ENCODE measurements at places on chromosomes 12 and 14.

- DNase-seq = no peak
Measured at GRCh38 chr12:93622485-93622884, 50.0 kb downstream of the SOCS2 start.

GRCh38 chr12:12681061-12681765 is 14.8 kb downstream of the GPR19 start:
- no peak for DNase-seq

GRCh38 chr14:22071006-22071405 is 397.4 kb upstream of the OR4E1 start:
- no peak for DNase-seq

DNA sequence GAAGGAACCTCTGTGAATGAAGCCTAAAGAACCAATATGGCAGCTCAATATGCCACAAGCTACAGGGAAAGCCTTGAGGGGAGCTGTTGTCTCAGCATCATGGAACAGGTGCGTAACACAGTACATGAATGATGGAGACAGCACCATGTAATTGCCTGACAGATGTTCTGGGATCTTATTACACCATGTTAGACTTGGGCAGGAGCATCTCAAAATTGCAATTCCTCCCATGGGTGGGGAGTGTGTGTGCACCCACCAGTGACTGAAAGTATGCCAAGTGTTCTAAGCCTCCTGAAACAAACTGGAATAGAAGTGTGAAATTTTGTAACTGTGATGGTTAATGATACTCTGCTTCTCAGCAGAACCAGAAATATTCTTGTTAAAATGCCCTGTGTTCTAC is 151.0 kb upstream of the SRRM4 start:
- DNase-seq = no peak

DNA sequence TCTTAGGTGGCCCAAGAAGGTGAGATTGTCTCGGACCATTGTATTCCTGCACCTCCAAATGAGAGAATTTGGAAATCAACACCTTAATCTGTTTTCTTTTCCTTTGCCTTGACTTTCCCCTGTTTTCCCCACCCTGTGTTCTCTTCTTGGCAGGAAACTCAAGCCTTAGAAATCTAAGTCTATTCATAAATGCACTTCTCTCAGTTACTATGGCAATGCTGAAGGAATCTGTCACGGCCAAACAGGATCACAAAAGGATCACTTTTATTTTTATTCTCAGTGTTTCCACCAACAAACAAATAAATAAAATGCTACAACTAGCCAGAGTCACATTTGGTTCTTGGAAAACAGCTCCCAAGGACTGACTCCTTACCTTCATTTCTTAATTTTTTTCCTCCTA is 270.5 kb downstream of the BCAT1 start:
- no peak for DNase-seq

GRCh38 chr12:8886502-8887284 is 27.6 kb upstream of the PHC1 start:
- no peak for DNase-seq

DNA sequence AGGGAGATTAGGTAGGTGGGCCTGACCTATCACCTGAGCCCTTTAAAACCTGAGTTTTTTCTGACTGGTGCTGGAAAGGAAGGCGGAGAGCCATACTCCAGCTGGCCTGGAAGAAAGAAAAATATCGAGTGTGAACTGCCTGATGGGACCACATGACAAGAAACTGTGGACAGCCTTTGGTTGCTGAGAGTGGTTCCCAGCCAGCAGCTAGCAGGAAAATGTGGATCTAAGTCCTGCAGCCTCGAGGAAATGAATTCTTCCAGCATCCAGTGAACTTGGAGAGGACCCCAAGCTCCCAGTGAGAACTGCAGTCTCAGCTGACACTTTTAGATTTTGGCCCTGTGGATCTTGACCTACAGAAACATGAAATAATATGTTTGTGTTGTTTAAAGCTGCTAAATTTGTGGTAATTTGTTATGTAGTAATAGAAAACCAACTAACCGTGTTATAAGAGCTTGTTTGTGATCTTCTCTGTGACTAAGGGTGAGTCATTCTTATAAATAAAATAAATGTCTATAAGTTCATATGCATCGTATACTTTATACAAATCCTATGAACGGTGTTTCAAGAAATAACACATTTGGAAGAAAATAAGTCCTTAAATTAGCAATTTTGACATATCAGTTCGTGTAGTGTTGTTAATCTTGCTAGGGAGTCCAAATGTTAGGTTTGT is 359.6 kb downstream of the BMP4 start:
- DNase-seq = no peak

DNA sequence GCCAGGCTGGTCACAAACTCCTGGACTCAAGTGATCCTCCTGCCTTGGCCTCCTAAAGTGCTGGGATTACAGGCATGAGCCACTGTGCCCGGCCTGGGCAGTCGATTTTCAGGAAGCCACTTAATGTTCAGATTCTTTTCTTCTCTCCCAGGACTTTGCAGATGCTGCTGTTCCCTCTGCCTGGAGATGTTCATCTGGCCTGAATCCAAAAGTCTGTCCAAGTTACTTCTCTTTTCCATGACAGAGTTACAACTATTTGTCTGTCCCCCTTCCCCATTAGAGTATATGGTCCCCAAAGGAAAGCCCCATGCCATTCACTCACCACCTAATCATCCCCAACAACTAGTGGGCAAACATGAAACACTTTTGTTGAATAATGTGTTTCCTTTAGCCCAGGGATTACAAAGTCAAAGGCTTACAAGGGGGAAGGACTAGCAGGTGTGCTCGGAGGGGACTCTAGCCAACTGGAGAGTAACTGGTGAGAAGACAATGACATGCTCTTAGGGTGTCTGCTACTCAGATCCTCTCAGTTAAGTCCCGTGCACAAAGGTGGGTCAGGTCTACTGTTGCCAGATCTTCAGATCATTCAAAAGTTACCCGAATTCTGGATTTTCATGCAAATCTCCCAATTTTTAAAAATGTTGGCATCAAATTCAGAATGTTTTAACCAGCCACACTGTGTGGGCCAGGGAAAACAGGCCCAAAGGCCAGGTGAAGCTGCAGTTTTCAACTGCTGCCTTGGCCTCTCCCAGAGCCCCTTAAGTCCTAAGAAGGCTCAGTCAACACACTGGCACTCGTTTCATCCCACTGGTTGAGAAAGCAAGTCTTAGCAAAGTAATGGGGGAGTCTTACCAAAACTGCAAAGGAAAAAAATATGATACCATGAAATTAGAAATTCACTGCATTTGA is 29.6 kb downstream of the NUDT4 start:
- no peak for DNase-seq

DNA sequence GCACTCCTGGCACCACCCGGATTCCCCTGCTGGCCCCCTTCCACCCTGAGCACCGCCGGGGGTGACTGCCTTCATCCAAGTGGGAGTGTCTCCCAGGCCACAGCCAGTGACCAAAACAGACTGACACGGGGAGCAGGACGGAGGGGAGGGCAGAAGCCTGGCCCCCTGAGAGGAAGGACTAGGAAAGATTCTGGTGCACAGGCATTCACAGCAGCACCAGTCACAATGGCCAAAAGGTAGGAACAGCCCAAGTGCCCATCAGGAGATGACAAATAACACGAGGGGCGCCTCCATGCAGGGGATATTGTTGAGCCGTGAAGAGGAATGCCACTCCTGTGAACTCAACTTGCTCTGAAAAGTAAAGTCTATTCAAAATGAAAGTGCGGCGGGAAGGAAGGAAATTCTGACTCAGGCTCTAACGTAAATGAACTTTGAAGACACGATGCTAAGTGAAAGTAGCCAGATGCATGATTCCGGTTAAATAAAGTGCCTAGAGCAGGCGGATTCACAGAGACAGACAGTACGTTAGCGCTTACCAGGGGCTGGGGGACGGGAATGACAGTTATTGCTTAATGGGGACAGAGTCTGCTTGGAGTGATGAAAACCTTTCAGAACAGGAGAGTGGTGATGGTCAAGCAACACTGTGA is 146.1 kb upstream of the NCOR2 start:
- peak; percentile 56 for DNase-seq

- peak; percentile 22 for DNase-seq
Measured at GRCh38 chr14:61894452-61895077, 132.3 kb downstream of the SNAPC1 start.

All from stimulated activated CD8-positive, alpha-beta memory T cell treated with anti-CD3 and anti-CD28 coated beads, Interleukin-4, amount 100 ng/mL, for 4 hours (primary cell).